ENCODE measurements at places on chromosomes 1 and 21. TPM values are rescaled to one million over a fixed set of nuclear protein-coding genes. Genes with fewer than 3 reads are reported as not detected.

NCF2 gene
- 0.07 TPM for total RNA-seq

GRCh38 chr1:200775850-200776249 lies 37.2 kb downstream of the CAMSAP2 start:
- no peak for DNase-seq

DNA sequence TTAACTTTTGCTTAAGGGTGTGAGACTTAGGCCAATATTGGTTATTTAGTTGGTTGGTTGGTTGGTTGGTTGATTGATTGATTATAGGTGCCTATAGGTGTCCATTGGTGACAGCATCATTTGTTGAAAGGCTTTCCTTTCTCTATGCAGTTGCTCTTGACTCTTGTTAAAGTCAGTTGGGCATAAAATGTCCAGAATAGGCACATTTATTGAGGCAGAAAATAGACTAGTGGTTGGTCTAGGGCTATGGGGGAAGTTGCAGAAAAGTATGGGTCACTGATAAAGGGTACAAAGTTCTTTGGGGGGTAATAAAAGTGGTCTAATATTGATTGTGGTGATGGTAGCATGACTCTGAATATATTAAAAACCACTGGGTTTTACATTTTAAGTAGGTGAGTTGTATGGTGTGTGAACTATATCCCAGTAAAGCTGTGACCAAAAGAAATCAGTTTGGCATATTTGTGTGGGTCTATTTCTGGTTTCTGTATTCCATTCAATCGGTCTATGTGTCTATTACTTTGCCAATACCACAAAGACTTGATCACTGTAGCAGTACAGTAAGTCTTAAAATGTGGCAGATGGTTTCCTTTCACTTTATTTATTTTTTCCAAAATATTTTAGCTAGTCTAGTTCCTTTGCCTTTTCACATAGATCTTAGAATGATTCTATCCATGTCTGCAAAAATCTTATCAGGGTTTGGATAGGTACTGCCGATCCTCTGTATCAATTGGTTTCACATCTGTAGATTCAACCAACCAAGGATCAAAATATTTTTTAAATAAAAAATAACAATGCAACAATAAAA lies 63.0 kb downstream of the ATP1A1 start:
- no peak for DNase-seq

DNASE2B gene
- not detected for total RNA-seq

PPIAL4G gene
- total RNA-seq = not detected

LAD1 gene
- not detected for total RNA-seq

DNA sequence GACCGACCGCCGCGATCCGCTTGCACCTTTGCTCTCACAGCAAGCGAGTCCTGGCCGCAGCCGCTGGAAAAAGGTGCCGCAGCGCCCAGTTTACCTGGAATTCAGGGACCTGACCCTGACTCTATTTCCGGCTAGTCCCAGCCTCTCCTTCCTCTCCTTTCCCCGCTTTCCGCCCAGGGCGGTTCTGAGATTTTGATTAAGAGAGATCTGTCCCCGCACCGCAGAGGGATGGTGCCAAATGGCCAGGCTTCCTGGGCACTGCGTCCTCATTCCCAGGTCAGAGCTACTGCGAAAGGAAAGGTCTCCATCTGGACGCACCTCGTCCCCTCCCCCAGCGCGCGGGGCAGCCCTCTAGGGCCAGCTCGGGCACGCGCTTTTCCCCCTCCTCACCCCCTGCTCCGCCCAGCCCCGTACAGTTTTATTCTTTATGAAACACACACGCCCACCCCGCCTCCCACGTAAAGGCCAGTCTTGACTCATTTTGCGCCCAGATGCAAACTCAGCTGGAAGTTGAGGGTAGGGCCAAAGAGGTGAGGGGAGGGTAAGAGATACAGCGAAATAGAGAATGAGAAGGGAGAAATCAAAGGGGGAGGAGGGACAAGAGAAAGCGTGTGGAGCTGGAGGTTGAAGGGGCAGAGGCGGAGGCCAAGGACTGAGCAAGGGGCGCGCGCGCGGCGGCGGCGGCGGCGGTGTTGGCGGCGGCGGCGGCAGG lies 411.8 kb upstream of the ESRRG start:
- no peak for DNase-seq

DNA sequence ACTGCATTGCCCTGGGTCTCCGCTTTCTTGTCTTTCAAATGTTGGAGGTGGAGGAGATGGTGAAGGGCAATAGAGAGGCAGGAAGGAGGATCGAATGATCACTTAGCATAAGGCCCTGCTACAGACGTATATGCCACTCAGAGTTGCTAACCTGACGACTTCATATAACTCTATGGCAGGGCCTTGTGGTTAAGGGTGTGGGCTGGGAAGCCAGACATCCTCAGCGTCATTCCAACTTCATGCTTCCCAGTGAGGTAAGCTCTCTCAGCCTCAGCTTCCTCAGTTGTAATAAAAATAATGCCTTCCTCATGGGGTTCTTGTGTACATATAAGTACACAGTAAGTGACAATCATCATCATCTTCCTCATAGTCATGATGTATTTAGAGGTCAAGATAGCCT lies 54.6 kb downstream of the CASQ2 start:
- no peak for DNase-seq

DNA sequence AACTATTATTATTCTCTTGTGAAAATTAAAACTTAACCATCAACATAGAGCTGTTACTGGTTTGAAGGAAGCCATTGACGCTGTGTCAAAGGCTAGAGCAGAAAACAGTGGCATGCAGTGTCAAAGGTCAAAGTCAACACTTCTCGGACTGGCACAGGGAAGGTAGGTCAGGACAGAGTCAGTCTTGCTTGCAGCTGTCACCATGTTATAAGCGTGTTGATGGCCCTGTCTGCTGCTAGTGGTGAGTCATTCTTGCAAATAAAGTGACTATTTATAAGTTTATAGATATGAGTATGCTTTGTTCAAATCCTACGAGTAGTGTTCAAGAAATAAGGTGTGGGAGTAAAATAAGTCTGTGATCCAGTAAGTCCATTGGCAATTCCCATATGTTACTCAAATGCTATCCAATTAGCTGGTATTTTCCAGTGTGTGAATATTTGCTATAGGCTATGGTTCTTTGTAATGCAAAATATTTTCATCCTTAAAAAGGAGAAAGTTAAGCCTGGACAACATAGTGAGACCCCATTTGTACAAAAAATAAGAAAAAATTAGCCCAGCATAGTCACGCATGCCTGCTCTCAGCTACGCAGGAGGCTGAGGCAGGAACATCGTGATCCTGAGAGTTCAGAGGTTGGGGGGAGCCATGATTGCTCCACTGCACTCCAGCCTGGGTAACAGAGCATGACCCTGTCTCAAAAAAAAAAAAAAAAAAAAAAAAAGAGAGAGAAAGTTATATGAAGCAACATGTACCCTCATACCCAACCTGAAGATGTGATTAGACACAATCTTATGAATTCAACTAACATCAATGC lies 26.3 kb upstream of the TINAGL1 start:
- no peak for DNase-seq

TNNI3K gene
- total RNA-seq = not detected

- DNase-seq = no peak
Measured at GRCh38 chr21:37028570-37028969, 22.1 kb downstream of the RIPPLY3 start.

- no peak for DNase-seq
Measured at GRCh38 chr1:32755810-32756159, 53.2 kb upstream of the SYNC start.
